ENCODE measurements at places on chromosomes 5 and 9.

DNA sequence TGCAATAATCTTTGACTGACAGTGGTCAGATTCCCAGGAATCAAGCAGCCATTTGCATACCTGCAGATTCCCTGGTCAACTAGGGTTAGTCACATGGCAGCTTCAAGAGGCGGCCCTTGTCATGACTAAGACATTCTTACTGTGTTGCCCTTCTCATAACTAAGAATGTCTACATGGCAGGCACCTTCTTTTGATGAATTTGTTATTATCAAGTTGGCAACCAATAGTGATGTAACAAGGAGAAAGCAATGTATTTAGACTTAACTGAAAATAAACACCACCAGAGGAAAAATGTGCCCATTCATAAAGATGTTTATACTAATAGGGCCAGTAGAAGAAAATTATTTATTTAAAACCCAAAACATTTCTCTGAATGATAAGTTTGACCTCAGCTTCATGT, 215.6 kb downstream of the TLE1 start:
- DNase-seq, result peak; percentile 7

GRCh38 chr9:127411122-127411521, 13.1 kb upstream of the ZNF79 start:
- DNase-seq, result no peak

DNA sequence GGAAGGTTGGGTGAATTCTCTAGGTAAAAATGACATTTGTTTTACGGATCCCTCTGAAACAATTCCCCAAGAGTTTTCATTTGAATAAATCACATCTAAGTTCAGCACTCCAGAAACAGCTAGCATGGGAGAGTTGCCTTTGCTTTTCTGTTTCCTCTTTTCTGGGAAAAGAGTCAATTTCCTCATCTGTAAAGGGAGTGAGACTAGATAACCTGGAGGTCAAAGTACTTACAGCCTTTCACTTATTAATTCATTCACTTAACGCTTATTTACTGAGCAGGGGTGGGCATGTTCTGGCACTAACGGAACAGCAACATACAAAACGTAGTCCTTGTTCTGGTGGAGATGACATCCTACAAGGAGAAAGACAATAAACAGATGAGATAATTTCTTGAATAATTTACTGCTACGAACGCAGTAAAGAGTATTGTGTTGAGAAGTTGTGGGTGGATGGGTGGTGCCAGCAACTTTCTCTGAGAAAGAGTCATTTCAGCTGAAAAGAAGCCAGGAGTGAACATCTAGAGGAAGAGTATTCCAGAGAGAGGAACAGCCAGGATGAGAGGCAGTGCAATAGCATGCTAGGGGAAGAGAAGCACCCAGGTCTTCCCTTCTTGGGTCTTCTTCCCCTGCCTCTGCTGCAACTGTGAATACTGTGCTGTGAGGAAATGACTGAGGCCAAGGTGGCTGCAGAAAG, 335.6 kb downstream of the ZSWIM6 start:
- DNase-seq, result no peak

- peak; percentile 8 for DNase-seq
Observed at GRCh38 chr9:36729906-36730305, 157.2 kb downstream of the MELK start.

DNA sequence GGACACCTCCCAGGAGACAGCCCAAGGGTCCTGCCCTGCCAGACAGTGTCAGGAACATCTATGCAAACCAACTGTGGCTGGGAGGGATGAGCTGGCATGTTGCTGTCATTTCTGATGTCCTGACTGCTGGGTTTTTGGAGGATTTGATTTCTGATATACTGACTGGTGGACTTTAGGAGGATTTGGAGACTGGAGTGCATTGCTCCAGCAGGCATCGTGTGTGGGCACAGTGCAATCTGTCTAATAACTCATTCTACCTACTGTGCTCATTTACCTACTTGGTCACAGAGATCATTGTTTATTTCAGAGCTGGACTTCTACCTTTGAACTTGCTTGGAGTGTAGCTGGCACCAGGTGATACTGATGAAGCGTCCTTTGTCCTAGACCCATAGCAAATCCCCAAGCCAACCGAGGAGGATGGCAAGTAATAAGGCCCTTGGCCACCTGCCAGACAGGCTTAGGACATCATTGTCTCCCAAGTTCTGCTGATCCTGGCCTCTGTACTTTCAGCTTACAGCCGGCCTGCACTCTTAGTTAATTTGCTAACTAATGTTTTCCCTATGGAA, 124.3 kb upstream of the ICE1 start:
- DNase-seq, result no peak

GRCh38 chr9:17121264-17121663, 13.6 kb upstream of the CNTLN start:
- DNase-seq, result no peak

- DNase-seq, result peak; percentile 4
Observed at GRCh38 chr5:44987026-44987425, 178.3 kb downstream of the MRPS30 start.

- no peak for DNase-seq
Observed at GRCh38 chr5:68215898-68216244, 315 bp downstream of the PIK3R1 start.

DNA sequence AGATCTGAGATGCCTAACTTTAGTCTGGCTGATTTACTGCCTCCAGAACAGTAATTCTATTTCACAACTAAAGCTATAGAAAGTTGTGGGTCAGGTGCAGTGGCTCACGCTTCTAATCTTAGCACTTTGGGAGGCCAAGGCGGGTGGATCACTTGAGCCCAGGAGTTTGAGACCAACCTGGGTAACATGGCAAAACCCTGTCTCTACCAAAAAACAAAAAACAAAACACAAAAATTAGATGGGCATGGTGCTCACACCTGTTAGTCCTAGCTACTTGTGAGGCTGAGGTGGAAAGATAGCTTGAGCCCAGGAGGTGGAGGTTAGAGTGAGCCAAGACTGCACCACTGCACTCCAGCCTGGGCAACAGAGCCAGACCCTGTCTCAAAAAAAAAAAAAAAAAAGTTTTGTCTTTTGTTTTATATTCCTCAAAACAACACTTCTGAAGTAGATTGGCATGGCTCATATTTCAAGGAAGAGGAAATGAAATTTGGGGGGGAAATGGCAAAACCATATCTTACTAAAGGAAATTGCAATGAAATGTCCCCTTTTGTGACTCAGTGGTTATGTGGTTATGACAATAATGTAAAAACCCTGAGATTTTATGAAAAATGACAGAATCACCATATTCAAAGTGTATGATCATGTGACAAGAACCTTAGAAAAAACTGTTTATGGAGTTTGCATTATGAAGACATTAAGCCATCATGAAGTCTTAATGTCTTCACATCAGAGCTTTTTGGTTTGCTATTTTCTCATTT, 16.2 kb downstream of the FNBP1 start:
- DNase-seq, result no peak

- peak; percentile 59 for DNase-seq
Observed at GRCh38 chr5:36240779-36241630, 720 bp downstream of the NADK2 start.

DNA sequence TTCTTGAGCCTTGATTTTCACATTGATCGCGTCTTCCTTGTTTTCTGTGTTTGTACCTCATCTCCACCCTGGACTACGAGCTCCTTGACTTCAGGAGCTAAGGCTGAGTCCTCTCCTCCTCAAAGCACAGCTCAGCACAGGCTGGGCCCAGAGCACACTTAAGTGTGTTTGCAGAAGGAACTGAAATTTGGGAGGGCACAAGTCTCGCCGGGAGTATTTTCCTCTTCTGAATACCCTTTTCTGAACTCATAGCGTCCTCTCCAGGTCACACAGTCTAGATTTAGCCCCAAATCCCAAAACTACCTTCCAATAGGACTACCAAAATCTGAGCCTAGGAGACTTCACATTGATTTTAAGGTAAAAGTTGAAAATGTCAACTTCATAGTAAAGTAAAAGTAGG, 41.6 kb downstream of the TSTD2 start:
- no peak for DNase-seq

DNA sequence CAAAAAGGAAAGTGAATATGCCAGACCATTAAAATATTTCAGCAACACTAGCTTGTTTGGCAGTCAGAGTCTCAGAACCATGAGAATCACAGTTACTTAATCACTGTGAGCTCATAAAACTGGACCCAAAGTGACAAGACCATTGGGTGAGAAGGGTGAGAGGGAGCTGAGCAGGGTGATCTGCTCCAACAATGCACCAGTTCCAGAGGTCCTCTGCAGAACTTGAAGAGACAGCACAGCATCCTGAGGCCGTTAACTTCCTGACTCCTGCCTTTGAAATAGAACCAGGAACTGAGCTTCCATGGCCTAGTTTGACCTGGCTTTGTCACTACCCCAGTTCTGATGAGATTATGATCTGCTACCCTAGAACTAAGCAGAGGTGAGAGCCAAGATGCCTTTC, 57.4 kb downstream of the NFIB start:
- no peak for DNase-seq

DNA sequence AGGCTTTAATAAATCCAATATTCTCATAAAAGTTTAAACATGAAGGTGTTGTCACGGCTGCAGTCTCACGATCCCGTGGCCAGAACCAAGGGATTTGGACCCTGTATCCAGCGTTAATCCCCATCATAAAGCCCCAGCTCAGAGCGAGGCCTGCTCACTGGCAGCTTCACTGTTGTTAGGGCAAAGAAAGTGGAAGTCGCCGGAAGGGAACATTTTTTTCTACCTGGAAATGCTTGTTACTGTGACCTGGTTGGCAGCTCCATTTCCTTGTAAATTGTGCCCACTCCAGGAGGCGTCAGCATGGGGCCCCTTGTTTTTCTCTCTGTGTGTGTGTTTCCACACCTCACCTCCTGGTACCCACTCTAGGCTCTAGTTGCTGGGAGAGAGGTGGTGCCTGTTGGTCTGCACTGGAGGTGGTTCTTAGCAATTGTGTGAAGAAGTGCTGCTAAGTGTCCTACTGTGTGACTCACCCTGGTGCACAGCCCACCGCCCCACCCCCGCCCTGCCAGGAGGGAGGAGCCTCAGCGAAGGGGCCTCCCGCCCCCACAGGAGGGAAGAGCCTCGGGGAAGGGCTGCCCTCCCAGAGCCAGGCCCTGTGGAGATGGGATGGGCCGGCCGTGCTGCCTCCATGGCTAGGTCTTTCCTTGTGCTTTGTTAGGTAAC, 105.1 kb downstream of the EHMT1 start:
- peak; percentile 50 for DNase-seq

DNA sequence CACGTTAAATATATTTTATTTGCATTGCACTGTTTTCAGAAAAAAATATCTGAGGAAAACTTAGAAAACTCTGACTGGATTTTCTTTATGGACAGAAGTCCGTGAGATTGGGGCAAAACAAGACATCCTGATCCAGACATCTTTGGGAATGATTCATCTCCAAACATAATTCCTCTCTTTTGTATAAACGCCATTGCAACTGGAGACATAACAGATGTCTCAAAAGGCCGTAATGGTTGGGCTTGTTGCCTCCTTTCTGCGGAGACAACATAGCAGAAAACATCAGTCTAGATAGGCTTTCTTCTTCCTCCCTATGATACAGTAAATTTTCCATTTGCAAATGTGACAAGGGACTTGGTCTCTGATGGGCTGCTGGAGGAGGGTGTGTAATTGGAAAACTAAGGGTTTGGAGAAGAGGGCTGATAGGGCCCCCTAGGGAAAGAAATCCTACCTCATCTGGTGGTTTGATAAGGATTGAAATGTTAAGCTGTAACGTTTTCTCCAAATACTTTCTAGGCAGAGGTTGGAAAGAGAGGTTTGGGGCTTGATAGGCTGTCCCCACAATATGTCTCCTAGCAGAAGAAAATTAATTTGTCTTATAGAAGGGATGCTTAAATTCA, 631.5 kb upstream of the ST8SIA4 start:
- DNase-seq, result peak; percentile 23

DNA sequence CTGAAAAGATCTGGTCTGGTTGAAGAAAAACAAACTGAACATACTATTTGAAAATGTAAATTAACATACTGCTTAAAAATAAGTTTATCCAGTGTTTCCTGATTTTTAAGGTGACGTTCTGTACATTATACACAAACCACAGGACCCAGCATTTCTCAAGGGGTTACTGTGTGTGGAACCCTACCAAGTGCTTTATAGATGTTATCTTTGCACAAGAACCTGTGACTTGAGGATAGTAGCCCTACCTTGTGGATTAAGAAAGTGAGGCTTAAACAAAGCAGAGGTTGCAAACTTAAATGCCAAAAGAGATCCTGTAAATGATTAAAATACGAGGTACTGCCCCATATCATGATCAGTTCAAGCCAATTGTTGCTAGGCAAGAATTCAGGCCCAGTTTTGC, 4.7 kb downstream of the KLF9 start:
- no peak for DNase-seq

GRCh38 chr5:26660116-26660515, 378.3 kb downstream of the CDH9 start:
- DNase-seq, result no peak

- DNase-seq, result peak; percentile 65
Observed at GRCh38 chr9:3868012-3868411, 342.2 kb upstream of the RFX3 start.

GRCh38 chr9:108525186-108525585, 330.6 kb downstream of the ACTL7B start:
- no peak for DNase-seq

GRCh38 chr5:50752800-50753199, 86.4 kb downstream of the PARP8 start:
- no peak for DNase-seq

- DNase-seq, result no peak
Observed at GRCh38 chr5:169448826-169449225, 134.7 kb upstream of the SPDL1 start.

GRCh38 chr5:81838307-81838906, 87.5 kb upstream of the SSBP2 start:
- DNase-seq, result peak; percentile 53

DNA sequence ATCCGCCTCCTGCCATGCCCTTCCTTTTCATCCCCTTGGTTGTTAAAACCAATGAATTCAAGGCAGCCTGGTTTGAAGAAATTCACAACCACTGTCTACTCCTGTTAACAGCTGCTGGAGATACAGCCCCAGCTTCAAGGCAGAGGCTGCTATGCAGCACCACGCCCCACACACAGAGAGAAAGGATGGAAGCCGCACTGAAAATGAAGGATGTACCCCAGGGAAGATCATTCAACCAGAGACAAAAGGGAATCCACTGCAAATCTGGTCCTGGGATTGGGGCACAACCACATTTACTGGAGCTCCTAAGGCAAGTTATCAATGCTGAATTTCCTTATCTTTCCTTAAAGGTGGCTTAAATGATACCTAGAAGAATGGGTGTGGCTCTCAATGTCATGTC, 58.7 kb downstream of the DPYSL3 start:
- DNase-seq, result no peak

DNA sequence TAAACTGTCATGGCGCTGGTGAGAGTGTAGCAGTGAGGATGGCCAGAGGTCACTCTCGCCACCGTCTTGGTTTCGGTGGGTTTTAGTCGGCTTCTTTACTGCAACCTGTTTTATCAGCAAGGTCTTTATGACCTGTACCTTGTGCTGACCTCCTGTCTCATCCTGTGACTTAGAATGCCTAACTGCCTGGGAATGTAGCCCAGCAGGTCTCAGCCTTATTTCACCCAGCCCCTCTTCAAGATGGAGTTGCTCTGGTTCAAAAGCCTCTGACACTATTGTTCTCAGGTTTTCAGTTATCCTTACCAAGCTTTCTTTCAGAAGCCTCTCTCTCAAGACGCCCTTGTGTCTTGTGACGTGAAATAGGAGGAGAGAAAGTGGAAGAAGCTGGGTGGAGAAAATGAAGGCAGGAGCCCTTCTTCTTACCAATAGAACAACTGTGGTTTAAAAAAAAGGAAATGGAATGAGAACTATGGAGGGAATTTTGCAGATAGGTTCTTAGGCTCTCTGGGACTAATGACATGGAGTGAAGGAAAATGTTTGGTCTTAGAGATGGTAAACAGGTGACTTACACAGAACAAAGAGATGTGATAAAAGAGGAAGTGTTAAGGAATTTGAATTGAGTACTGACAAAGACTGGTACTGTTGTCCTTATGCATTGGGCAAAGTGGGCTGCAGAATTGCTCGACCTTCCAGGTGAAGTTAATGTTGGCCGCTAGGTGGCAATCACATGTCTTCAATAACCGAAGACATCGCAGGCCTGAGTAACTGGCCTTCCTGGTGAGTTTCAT, 133.3 kb upstream of the RAI14 start:
- peak; percentile 87 for DNase-seq
